ENCODE measurements at places on chromosomes 4 and X.

- DNase-seq, result no peak
These were observed 182.2 kb downstream of the GABRB1 start for GRCh38 chr4:47213539-47213938.

DNA sequence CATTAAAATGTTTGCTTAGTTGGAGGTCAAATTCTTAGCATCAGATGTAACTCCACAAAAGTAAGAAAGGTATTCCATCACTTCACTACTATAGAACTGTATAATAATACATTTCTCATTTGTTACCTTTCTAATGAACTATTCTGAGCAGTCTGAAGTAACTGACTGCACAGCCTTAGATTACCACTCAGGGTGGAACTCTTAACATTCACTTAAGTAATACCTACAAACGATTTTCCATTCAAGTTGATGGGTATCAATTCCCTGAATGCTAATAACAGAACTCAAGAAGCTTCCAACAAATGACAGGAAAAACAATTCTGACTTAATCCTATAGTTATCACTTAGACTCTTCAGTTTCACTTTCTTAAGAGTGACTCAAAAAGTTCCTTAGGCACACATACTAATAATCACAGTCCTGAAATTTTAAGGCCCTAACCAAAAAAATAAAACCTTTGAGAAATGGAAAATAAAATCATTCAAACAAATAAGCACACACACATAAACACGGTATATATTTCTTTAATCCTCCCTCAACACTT, 20.9 kb downstream of the HNRNPD start:
- DNase-seq, result no peak

DNA sequence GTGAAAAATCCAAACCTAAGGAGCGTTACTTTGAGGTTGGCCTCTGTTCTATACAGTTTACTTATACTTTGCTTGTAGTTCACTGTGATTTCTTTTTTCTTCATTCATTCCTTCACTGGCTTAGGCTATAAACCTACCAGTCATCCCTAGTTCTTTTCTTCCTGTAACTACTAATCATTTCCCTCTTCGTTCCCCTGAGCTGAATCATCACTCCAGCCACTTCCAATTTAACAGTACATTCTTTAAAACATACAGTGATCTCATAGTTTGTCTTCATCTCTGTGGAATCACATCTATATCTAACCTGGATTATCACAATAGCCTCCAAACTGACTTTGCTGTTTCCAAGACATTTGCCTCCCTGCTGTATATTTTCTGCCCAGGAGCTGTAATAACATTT, 25.2 kb upstream of the NPFFR2 start:
- DNase-seq, result no peak

GRCh38 chr4:4568806-4569427, 27.1 kb upstream of the STX18 start:
- no peak for DNase-seq

- DNase-seq, result no peak
These were observed 1528.0 kb downstream of the TECRL start for GRCh38 chr4:62881210-62881609.

- no peak for DNase-seq
These were observed 5.1 kb downstream of the YTHDC1 start for GRCh38 chr4:68344785-68345184.

- DNase-seq, result no peak
These were observed 761.0 kb downstream of the IL1RAPL1 start for GRCh38 chrX:29348288-29348687.

DNA sequence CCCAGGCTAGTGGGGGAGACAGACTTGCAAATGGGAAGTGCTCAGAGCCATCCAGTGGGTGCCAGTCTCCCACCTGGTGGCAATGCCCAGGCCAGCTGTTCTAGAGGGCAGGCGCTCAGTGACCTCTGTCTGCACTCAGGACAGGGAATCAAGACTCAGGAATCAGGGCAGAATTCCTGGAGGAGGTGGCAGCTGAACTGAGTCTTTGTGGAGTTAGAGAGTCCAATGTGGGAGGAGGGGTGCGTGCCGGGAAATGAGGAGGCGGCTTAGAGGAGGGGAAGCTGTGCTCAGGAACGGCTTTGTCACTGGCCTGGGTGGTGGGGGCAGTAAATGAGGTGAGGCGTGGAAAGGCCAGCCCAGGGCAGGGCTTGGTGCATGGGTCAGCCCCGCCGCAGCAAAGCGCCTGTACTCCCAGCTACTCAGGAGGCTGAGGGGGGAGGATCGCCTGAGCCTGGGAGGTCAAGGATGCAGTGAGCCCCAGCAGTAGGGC, 31.3 kb upstream of the SORCS2 start:
- DNase-seq, result no peak

DNA sequence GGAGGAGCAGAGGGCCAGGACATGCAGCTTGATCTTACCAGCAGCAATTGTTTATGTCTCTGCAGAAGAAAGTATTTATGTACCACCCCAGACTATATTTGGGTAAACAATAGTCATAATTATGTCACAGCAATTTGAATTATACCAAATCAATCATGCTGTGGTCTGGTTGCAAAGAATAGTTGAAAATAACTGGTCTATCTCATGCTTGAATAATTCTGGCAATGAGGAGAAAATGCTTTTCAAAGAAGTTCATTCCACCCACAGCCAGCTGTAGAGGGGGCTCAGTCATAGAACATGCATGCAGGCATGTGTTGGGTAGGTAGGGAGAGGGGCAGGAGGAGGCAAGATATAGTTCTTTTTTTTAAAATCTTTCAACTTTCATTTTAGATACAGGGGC, 399.2 kb downstream of the IL15 start:
- DNase-seq, result no peak

DNA sequence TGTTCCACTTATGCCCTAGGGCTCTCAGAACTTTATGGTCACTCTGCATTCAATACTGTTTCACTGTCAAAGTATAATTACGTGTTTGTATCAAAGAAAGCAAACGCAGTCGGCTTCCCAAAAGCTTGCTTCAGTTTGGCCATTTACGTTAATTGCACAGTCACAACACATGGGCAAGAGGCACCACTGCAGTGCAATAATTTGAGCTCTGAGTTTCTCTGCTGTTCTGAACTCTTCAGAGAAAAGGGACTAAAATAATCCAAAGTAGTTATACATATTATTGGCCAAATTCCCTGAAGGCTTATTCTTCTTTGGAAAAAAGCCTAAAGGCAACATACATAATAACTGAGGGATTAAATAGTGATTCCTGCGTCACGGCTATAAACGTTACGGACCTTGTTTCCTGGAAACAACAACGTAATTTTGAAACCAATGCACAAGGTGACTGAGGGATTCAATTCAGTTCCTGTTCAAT, 51.3 kb downstream of the RNF150 start:
- no peak for DNase-seq

- no peak for DNase-seq
These were observed at the start of gene EVC for GRCh38 chr4:5710961-5711478. TSS of gene EVC (plus strand) at chr4:5711201. CDS start at chr4:5711381, 180 bp downstream.

- no peak for DNase-seq
These were observed 5.5 kb downstream of the PPP2R2C start for GRCh38 chr4:6466756-6467381.

DNA sequence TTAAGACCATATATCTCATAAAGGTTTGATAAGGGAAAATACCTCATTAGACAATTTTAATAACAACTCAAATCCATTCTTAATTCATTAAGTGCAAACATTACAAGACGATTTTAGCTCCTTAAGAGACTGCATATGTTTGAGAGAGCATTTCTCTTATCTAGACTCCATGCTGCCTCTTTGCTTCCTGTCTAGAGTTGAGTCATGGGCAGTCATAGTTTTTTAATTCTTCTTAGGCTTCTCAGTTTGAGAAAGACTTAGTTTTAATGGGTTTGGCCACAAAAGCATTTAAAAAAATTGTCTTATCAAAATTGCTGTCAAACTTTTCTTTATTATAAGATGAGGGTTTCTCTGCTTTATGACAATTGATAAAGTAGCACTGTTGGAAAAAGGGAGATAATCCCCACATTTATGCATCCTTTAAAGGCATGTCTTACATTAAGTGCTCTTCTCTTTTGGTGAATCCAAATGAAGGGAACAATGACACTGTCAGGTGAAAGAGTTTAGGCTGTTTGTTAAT, 713.4 kb downstream of the PCDH18 start:
- DNase-seq, result no peak
